ENCODE measurements at places on chromosomes 7 and 10. TPM values are rescaled to one million over a fixed set of nuclear protein-coding genes. Genes with fewer than 3 reads are reported as not detected.

GRCh38 chr10:100824886-100825285, 79.5 kb downstream of the PAX2 start:
- DNase-seq = no peak

DNA sequence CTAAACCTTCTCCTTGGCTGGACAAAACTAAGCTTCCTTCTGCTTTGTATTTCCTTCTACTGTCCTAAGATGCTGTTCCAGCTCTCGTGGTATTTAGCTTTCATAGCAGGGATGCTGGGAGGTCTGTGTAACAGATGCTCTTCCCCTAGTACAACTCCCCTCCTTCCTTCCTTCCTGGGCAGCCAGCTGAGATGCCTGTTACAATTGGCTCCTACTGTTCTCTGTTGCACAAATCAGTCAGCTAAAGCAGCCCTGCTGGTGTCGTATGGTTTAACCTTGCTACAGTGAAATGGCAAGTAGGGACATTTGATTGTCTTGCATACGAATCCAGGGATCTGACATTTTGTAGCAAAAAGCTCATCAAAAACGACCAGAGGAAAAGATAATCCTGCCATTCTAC, 143.8 kb downstream of the ARHGAP21 start:
- no peak for DNase-seq

- peak; percentile 37 for DNase-seq
These were observed at the start of gene RET for GRCh38 chr10:43076876-43077420. Gene RET, plus strand, starts transcription at chr10:43077069. Its CDS starts 190 bp downstream, at chr10:43077259.

DNA sequence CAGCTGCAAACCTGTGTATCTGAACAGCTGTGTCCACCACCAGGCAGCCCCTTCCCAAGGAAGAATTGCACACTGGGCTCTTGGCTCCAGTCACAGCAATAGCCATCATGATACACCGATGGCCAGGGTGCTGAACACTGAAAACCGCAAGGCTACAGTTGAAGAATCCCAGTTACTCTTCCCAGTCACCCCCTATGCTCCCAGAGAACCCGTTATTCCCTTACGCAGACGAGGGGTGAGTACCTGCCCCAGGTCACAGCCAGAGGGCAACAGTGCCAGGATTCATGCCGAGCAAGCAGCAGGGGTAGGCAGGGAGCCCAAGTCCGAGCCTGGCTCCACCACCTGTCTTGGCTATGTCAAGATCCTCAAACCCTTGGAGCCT, 57.8 kb downstream of the RASGEF1A start:
- DNase-seq = no peak

The GIMAP8 gene
- 2.8 TPM for total RNA-seq

DNA sequence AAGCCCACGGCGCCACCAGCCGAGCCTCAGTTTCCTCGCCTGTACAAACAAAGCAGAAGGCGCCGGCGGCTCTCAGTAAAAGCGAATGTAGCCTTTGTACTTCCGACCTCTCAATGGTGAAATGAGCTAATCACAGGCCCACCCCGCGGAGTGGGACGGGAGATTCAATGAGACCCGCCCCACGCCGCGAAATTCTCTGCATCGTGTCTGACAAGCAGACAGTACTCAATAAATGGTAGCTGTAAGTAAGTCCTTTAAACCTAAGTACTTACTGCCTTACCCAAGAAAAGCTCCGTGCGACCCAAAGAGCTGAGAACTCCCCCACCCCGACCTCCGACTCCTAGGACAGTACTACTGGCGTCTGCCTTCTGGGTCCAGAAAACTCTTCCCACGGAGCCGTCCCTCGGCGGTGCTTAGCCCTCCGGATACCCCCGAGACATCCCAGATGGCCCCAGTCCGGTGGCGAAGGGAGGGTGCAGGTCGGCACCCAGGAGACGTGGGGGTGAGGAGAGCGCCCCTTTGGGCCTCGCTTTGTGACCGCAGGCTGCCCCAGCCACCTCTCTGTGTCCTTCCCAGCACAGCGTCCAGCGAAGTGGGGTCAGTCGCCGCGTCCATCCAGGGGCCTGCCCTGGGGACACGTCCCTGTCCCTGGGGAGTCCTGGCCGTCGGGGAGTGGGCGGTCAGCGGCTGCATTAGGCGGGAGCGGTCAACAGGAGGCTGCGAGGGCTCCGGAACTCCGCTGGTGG, 972 bp upstream of the CXCL12 start:
- no peak for DNase-seq

DNA sequence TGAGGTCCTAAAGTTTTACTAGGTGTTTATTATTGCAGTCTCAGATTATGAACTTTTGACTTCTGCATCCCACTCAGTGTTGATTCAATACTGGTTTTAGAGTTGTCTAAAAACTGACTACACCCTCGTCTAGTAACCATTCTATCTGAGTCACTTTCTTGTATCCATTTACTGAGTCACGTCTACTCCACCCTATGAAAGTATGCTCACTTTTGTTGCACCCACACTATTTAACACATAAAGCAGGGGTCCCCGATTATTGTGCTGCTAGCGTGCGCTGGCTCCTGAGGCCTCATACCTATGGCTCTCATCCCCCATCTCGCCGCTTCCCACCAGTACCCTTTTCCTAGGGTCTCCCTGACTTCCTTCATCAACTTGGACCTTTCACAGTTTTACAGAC, 2.0 kb downstream of the SAMD9 start:
- DNase-seq = no peak
